ENCODE measurements at places on chromosomes 5 and 9. TPM values are rescaled to one million over a fixed set of nuclear protein-coding genes. Genes with fewer than 3 reads are reported as not detected.

KLF9 gene
- total RNA-seq = 120 TPM

GRCh38 chr5:127260686-127261085 is 29.9 kb upstream of the MEGF10 start:
- H3K27ac ChIP-seq = no peak overlapping the region
- H3K36me3 ChIP-seq = no peaks in the 10 kb centered on the region
- H3K4me3 ChIP-seq = no peak overlapping the region
- no peaks in the 10 kb centered on the region for H3K4me1 ChIP-seq

GRCh38 chr5:143147902-143148301 is 255.6 kb downstream of the NR3C1 start:
- peak; percentile 71 for DNase-seq
- H3K36me3 ChIP-seq = no peaks in the 10 kb centered on the region
- no peaks in the 10 kb centered on the region for H3K27me3 ChIP-seq
- H3K27ac ChIP-seq = peak overlapping the region; percentile 52

FBP2 gene
- not detected for total RNA-seq

GRCh38 chr5:18970000-18970399 is 1018.0 kb downstream of the CDH18 start:
- DNase-seq = no peak
- H3K27me3 ChIP-seq = no peaks in the 10 kb centered on the region
- no peaks in the 10 kb centered on the region for H3K4me1 ChIP-seq
- no peak overlapping the region for H3K4me3 ChIP-seq
- no peaks in the 10 kb centered on the region for H3K36me3 ChIP-seq
- no peak overlapping the region for H3K27ac ChIP-seq

PCDHA6 gene
- 1.1 TPM for total RNA-seq

DNA sequence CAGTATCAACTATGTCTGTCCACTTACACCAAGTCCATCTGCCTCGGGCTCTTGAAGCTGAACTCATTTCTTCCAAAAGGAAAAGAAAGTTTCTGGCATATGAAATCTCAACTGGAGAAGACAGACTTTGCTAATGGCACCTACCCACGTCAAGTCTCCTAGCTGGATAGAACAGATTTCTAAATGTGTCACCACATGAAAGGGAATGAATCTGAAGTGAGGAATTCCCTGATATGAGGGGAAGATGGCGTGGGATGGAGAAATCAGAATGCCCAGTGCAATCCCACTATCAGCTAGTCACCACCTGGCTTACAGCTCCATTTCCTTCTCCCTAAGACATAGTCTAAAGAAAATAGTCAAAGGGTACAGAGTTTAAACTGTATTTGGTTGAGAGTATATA is 144.7 kb downstream of the PAPPA start:
- no peak overlapping the region for H3K4me3 ChIP-seq
- H3K36me3 ChIP-seq = no peaks in the 10 kb centered on the region
- no peaks in the 10 kb centered on the region for H3K4me1 ChIP-seq
- DNase-seq = no peak
- H3K27ac ChIP-seq = no peak overlapping the region

GRCh38 chr9:90065851-90066250 is 461.0 kb downstream of the GADD45G start:
- no peak for DNase-seq
- no peak overlapping the region for H3K4me3 ChIP-seq
- H3K27me3 ChIP-seq = no peaks in the 10 kb centered on the region
- no peaks in the 10 kb centered on the region for H3K36me3 ChIP-seq
- H3K4me1 ChIP-seq = no peaks in the 10 kb centered on the region

PDE6A gene
- total RNA-seq = not detected

DNA sequence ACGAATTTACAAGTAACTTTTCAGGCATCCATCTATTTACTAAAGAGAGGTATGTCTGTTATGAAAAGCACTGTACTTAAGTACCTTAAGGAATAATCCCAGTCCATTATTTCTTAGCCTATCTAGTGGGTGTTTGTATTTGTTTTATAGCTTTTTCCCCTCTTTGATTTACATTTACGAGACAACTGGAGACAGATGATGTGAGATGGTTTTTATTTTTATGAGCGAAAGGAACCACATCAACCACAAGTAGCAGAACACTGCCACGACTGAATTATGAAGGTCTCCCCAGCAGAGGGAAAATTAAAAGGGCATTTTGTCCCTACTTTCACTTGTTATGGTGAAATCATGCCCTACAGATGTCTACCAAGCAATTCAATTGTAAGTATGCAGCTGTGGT is 357.8 kb downstream of the NFIB start:
- no peak overlapping the region for H3K27ac ChIP-seq
- no peak for DNase-seq
- no peaks in the 10 kb centered on the region for H3K27me3 ChIP-seq

DNA sequence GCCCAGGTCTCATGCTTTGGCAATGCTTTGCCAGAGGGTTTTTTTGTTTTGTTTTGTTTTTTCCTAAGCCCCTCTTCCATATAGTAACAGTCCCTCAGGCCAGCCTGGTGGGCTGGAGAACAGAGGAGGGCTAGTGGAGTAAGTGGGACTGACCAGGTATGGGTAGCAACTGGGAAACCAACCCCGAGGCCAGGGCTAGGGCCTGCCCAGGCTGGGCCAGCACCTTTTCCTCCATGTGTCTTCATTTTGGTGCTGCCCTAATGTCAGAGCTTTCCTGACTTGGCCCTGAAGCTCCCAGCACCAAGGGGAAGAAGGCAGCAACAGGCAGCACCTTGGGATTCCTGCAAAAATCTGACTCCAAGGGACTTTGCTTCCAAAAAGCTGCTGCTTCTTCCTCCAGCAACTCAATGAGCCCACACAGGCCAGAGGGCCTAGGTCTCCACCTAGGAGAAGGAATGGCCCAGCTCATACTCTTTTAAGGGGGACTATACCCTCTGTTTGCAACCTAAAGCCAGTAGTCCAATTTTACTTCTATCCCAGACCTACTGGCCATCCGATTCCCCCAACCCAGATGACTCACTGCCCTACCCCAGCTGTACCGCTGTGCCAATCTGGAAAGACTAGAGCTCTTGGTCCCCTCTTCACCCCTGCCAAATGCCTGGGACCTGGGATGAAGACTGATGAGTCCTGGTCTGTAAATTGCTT is 105.1 kb downstream of the PSD2 start:
- no peak overlapping the region for H3K27ac ChIP-seq
- no peak overlapping the region for H3K4me3 ChIP-seq
- DNase-seq = peak; percentile 22

PITX1 gene
- 5.3 TPM for total RNA-seq

GRCh38 chr5:52706775-52707174 is 80.9 kb upstream of the ITGA1 start:
- H3K36me3 ChIP-seq = no peaks in the 10 kb centered on the region
- H3K27ac ChIP-seq = no peak overlapping the region
- peaks cover 9% of the 10 kb centered on the region for H3K4me1 ChIP-seq
- H3K27me3 ChIP-seq = no peaks in the 10 kb centered on the region
- no peak overlapping the region for H3K4me3 ChIP-seq
